COLO829 (cell line): ENCODE measurements at places on chromosomes 6 and 20.
A peak's percentile ranks its signal among the peaks of the same experiment; 100 is the strongest.

DNA sequence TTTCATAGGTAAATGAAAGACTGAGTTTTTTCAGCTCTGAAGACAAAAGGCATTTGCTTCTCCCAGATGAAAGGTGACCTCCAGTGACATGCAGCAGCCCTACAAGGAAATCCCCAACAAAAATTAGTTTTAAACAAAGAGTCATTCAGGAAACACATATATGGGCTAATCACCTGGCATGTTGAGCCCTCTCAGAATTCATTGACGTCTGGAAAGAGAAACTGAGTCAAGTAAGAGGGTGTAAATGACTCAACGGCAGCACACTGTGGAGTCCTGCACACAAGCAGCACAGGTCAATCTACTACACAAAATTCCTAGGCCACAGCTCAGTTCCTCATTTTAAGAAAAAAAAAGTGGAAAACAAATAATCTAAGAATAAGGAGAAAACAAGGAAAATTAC lies 592.3 kb downstream of the EPHA7 start:
- DNase-seq, result no peak

DNA sequence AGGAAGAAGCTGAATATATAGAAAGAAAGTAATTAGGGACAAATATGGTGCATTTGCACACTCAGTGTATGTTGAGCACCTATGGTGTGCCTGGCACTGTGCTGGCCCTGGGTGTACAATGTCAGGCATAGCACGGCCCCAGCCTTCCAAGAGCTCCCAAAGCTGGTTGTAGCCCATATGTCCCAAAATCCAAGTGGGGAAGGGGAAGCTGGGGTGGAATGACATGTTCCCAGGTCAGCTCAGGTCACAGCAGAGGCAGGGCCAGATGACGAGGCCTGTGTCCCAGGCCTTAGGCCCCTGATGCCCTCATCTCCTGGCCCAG lies 170.0 kb downstream of the VEGFA start:
- no peak for DNase-seq

DNA sequence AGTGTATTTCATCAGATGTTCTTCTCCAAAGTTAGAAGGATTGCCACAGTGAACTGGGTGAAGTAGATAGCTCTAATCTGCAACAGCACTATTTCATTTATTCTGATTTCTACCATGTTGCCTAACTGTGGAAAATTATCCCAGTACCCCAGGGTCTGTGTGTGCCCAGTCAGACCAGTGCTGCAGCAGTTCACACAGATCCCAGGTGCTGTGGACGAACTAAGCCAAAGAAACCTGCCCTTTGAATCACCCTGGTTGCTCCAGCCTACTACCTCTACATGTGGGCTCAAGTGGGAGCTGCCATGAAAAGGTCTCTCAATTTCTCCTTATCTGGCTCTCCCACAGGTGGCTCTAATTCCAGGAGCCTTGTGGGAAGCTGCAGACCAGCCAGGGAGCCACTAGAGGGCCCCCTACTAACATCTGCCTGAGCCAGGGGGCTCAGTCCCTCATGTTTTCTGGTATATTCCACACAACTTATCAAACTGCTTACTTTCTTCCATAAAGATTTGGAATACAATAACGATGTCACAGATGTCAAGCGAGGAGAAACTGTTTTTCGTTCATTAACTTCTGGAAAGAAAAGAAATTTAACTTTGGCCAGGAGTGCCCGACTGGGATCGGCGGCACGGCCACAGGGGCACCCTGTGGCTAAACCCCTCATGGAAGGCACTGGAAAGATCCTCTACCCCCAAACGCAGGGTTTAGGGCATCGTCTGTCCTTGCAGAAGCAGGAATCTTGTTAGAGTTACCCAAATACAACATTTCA lies 31.6 kb upstream of the LY86 start:
- peak; percentile 60 for DNase-seq

GRCh38 chr6:139028215-139028657 lies 309 bp upstream of the ABRACL start:
- no peak for DNase-seq

- no peak for DNase-seq
Observed at GRCh38 chr6:14913931-14914330, 331.9 kb upstream of the JARID2 start.

GRCh38 chr6:56753811-56754210 lies 111.1 kb upstream of the DST start:
- no peak for DNase-seq

GRCh38 chr6:87702589-87702945 lies 534 bp upstream of the AKIRIN2 start:
- DNase-seq, result no peak

- DNase-seq, result no peak
Observed at GRCh38 chr6:129748901-129749748, 39.1 kb upstream of the ARHGAP18 start.

DNA sequence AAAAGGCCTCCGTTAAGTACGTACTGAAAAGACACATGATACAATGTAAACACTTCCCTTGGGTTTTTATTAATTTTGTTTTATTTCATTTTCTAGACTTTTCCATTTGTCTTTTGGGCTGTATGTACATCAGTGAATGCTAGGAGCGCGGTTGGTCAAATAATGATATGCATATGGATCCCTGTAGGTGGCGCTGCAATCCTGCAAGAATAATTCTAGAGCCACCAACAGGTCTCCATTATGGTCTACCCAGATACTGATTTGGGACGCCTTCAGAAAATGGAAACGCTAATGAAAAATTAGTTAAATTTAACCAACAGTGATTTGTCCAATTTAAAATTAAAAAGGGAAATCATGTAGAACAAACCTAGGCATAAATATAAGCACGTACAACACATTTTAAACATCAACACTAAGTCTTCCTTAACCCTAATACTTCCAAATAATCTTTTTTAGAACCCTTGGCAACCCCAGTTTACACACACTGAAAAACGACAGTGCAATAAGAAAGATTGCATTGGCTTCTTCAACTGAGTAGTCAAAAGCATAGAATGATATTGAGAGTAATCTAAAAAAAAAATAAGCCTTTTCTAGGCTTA lies 433.5 kb downstream of the RFPL4B start:
- DNase-seq, result peak; percentile 63

DNA sequence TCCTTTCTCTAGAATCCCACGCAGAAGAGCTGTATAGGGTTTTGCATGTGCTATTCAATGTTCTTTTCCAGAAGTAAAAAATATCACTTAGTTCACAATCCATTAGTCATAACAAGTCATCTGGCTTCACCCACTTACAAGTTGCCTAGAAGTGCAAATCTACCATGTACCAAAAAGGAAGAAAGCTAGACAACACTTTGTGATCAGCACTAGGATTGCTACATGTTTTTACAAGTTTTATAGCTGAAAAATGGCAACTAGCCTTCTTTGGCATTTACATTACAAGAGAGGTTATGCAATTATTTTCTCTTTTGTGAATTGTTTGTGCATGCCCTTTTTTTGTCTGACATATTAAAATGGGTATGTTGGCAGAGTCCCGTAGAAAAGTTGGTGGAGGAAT lies 85.6 kb upstream of the PTPRK start:
- no peak for DNase-seq

DNA sequence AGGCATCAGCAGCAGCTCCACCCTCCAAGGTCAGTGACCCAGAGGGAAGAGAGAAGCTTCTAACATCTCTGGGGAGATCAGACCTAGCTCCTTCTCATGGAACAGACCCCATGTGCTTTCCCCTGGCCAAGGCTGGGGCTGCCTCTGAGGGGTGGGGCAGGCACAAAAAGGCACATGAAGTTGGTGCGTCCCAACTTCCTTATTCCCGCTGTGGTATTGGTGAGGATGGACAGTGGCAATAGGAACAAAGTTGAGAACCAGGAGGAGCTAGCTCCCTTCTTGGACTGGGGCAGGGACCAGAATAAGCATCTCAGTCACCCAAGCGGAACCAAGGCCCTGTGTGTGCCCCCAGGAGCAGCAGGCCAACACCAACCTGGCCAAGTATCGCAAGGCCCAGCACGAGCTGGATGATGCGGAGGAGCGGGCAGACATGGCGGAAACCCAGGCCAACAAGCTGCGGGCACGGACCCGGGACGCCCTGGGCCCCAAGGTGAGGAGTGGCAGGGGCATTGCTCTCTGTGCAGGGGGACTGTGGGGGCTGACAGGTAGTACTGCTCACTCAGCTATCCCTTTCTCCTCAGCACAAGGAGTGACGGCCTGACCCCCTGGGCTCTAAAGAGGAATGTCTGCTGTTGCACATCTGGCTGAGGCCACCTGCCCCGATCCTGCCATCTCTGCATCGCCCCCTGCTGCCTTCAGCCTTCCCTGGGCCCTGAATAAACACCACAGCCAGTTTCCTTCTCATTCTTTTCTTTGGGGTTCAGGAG lies 46.1 kb downstream of the MYH7B start:
- DNase-seq, result no peak

- DNase-seq, result no peak
Observed at GRCh38 chr6:24131751-24132150, 5.7 kb downstream of the NRSN1 start.

GRCh38 chr20:42740226-42740870 lies 449.4 kb downstream of the PTPRT start:
- no peak for DNase-seq

DNA sequence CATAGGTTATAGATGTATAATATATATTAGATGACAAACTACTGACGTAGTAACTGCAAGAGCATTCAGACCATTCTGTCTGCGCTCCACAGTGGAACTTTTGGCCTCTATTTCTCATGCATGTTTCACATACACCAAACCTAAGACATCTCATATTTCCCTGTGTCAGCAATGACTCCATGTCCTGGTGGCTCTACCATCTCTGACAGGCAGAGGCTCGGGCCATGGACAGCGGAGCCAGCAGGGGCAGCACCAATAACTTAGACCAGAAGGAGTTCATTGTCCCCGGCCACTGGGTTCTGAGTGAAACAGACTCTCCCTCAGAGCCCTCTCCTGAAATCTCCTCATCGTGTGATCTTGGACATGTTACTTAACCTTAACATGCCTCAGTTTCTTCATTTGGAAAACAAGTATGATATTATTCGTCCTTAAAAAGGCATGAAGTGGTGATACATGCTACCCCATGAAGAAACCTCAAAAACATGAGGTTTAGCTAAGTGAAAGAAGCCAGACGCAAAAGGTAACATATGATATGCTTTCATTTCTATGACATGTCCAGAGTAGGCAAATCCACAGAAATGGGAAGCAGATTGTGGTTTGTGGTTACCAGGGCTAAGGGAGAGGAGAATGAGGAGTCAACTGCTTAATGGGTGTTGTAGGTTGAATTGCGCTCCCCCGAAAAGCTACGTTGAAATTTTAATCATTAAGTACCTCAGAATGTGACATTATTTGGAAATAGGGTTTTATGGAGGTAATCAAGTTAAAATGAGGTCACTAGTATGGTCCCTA lies 564.0 kb upstream of the JARID2 start:
- DNase-seq, result no peak

GRCh38 chr20:40728996-40729395 lies 40.0 kb upstream of the MAFB start:
- no peak for DNase-seq

DNA sequence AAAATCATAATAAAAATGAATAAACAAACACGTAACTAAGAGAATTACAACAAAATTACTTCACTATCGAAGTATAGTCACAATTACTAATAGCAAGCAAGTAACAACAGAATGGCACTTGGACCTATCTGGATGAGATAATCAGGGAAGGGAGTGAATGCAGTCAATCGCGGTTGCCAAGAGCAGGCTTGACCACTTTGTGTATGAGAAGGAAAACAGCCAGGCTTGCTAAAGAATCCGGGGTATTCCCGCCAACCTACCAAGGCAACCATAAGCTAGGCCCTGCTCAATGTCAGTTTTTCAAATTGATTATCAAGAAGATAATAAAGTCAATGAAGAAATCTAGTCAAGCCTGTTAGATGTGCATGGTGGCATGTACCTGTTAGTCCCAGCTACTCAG lies 39.7 kb downstream of the PXDC1 start:
- no peak for DNase-seq

DNA sequence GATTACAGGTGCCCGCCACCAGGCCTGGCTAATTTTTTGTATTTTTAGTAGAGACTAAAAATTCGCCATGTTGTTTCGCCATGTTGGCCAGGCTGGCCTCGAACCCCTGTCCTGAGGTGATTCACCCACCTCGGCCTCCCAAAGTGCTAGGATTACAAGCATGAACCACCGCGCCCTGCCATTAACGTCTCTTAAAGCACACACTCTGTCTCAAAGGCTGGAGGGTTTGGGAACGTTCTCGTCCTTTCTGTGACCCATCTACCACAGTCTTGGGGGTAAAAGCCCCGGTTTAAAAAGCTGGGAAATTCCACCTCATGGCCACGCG lies 57.8 kb upstream of the ARID1B start:
- no peak for DNase-seq

- DNase-seq, result no peak
Observed at GRCh38 chr20:61941721-61942405, 123.8 kb downstream of the TAF4 start.

DNA sequence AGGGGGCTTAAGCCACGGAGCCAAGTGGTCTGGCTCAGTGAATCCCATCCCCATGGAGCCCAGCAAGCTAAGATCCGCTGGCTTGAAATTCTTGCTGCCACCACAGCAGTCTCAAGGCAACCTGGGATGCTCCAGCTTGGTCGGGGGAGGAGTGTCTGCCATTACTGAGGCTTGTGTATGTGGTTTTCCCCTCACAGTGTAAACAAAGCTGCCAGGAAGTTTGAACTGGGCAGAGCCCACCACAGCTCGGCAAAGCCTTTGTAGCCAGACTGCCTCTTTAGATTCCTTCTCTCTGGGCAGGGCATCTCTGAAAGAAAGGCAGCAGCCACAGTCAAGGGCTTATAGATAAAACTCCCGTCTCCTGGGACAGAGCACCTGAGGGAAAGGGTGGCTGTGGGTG lies 25.5 kb upstream of the IL20RA start:
- no peak for DNase-seq

DNA sequence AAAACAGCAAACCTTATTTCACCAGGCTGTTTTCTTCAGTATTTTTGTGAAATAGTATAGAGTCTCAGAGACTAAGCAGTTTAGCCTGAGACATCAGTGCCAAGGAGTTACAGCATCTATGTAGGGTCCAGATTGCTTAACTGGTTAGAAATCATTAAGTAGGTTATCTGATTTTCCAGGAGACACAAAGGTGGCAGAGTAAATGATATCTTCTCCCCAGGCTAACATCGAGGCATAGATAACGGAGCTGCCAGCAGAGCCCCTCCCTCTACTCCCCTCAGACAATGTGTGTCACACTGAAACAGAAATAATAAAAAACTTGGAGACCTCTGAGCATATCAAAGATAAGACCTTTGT lies 473.0 kb upstream of the CITED2 start:
- DNase-seq, result no peak
